Muscle of arm (tissue), 14 donors: ENCODE measurements at places on chromosomes 3 and 15.
A peak's percentile ranks its signal among the peaks of the same experiment; 100 is the strongest.

DNA sequence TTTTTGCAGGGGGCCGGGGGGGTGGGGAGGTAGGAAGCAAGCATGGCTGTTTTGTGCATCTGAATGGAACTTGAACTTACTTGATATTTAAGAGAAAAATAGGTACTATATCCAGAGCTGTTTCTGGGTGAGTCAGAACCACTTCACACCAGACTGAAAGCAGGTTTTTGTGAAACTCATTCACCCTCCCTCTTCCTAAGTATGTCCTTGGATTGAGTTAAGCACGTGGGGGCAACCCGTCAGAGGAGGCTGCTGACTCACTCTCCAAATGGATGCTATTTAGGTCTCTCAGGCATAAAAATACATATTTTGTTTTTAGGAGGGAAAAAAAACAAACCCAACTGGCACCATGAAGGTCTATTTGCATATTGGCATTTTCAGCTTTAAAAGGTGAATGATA is 270.3 kb downstream of the RYR3 start:
- no peak for DNase-seq

GRCh38 chr3:105608623-105609022 is 241.9 kb downstream of the ALCAM start:
- peak; percentile 8 for DNase-seq

GRCh38 chr15:43249236-43249635 is 17.5 kb downstream of the TGM5 start:
- DNase-seq: no peak

DNA sequence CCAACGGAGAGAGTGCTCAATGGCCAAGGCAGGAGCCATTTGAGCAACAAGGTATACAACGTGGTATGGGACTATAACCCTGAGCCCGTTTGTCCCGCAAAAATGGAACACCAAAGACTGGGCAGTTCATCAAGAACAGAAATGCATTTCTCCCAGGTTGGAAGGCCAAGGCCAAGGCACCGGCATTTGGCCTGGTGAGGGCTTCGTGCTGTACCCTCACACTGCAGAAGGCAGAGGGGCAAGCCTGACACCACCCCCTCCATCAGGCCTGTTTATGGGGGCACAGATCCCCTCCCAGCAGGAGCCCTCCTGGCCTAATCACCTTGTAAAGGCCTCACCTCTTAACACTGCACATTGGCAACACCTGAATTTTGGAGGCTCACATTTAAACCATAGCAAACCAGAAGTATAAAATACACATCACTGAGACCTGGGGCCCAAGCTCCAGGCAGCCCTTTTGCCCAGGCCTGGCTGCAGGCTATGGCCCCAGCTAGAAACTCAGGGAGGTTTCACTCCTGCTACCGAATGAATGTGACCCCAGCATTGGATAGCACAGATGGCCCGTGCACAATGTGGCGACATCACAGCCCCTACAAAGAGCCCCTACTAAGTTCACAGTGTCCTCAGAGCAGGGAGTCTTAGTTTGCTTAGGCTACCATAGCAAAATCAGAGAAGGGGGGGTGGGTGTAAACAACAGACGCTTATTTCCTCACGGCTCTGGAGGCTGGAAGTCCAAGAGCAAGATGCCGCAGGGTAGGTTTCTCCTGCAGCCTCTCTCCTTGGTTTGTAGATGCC is 47.1 kb downstream of the KLF15 start:
- no peak for DNase-seq

GRCh38 chr3:143120716-143121240 is 1.2 kb downstream of the CHST2 start:
- no peak for DNase-seq

DNA sequence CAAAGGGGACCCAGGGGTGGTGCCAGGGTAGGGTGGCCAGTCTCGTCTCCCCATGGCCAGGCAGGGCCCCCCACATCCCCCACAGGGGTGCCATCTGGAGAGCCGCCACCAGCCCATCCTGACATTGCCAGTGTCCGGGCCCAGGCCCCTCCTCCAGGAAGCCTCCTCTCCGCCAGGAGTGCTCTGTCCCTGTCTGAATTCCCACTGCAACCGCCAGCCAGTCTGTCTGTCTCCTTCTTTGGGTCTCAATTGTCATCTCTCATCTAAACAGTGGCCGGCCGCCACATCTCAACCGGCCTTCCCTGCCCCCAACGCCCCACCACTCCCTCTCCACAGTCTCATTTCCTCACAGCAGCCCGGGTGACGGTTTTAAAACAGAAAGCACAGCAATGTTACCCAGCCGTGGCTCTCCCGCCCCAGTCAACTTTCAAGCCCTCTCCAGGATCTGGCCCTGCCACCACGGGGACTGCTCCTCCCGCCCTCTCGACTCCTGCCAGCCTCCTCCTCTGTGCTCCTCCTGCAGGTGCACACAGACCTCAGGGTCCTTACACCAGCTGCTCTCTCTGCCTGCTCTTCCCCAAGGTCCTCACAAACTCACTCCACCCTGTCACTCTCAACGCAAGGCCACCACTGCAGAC is 57.0 kb downstream of the IQSEC1 start:
- no peak for DNase-seq

GRCh38 chr3:58189691-58190090 is 21.1 kb downstream of the DNASE1L3 start:
- DNase-seq: no peak

- no peak for DNase-seq
Observed at GRCh38 chr3:117304681-117305080, 595.1 kb downstream of the TUSC7 start.

DNA sequence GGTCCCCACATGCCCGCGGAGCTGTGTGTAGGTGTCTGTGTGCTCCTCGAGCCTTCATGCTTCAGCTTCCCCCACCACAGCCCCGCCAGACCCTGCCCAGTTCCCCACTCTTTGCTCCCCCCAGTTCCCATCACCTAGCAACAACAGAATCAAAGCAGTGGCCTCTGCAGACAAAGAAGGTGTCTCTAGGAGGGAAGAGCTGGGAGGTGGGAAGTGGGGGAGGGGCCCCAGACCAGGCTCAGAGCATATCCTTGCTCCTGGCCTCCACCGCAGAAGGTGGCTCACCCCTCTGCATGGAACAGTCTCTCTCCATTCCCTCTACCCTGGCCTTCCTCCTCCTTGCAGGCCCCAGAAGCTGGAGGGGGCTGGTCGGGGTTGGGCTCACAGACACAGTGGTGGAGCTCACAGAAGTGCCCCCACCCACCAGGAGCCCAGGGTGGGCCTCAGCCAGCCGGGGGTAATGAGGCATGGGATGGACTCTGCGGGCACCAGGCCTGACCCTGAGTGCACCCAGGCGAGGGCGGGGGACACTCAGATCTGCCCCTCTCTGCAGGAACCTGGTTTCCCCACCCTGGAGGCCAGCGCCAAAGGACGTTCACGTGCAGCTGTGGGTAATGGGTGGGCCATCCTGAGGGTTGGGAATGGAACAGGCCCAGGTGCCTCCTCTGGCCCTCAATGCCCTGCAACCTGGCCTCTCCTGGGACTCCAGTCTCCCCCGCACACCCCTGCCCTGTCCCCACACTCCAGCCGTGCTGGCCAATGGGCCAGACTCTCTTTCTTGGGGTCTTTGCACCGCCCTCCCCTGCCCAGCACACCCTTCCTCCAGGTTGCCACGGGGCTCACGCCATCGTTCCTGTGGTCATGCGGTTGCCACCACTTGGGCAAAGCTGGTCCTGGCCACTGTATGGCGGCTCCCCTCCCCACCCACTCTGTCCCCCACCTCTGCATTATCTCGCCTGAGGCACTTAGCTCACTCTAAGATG is 53.4 kb downstream of the TPRA1 start:
- no peak for DNase-seq
